ENCODE measurements at places on chromosomes 4 and X.

DNA sequence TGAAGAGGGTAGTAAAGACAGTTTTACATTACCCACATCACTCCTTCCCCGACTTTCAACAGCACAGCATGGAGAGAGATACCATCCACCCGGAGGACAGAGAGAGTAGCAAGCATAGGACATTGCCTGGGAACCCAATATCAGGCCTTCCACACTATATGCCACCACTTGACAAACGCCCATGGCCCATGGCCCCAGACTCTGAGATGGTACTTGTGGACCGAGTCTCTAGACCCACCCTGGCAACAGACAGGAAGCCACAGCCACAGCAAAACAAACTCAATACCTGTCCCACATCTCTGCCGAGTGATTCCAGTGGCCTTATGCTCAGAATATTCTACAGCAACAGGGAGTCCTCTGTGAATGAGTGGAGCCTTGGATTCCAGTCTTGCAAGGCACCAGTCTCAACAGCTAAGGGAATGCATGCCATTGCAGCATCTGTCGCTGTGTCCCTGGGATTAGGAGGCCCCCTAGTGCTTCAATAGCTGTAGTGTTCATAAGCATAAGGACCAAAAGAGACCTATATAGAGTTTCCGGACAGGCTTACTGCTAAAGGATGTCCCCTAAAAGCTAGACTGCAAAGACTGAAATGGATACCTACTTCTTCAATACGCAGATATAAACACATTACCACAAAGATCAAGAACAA is 14.7 kb upstream of the CT55 start:
- DNase-seq: peak; percentile 10

GRCh38 chr4:5126857-5127256 is 75.6 kb downstream of the STK32B start:
- DNase-seq: no peak

- no peak for DNase-seq
These were observed 76.7 kb downstream of the LRBA start for GRCh38 chr4:150938417-150938816.

DNA sequence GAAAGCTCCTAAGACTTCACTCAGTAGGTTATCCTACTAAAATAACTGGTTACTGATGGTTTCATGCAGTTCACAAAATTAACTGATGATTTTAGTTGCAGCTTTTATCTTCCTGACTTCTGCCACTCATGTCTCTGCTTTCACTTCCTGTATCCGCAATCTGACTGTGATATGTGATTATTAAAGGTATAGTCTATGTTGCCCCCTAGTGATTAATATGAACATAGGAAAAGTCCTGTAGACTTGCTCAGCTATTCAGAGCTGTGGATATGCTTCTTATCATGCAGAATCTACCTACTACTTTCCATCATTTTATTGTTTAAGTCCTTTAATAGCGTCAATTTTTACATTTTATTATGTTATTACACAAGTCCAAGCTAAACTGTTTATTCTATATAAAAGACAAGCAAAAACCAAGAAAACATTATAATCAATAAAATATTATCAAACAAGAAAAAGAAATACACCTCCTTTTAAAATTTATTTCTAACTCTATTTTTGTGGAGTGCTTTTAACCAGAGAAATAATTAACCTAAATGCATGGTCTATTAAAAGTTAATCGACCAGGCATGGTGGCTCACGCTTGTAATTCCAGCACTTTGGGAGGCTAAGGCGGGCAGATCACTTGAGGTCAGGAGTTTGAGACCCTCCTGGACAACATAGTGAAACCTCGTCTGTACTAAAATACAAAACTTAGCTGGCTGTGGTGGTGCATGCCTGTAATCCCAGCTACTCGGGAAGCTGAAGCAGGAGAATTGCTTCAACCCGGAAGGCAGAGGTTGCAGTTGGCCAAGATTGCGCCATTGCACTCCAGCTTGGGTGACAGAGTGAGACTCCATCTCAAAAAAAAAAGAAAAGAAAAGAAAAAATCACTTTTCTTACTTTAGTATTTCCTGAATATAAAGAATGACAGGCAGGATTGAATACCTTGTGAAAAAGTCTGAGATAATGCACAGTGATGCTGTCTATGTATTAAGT is 40.4 kb upstream of the TLR2 start:
- peak; percentile 65 for DNase-seq

GRCh38 chr4:107734120-107734519 is 14.1 kb upstream of the PAPSS1 start:
- no peak for DNase-seq

DNA sequence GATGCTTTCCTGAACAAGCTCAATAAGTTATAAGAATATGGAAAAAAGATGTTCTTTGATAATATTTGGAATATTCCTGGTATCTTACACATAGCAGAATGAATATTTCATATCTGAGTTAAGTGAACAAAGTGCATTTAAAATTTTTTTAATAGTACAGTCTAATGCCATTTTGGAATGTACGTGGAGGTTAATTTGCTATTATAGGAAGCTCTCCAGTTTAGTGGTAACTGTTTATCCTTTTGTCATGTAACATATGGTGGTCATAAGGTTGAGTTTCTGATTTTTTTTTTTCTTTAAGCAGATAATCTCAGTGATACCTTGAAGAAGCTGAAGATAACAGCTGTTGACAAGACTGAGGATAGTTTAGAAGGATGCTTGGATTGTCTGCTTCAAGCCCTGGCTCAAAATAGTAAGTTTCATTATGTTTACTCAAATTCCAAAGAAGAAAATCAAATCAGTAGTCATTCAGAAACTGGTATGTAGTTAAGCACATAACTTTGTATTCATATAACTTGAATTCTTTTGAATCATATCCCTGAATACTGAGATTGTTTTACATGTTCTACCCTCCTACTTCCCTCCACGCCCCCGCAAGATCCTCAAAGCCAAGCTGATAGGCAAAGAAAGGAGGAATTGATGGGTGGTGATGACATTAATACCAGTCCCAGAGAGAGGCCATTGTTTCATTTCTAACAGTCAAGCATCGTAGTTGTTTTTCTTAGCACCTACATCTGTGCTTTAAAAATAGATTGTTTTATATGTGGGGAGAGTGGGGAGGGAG is 32.1 kb downstream of the RAP1GDS1 start:
- DNase-seq: no peak

- DNase-seq: peak; percentile 74
These were observed 694 bp downstream of the PDS5A start for GRCh38 chr4:39976945-39977488.

GRCh38 chr4:176837169-176837895 is 44.6 kb upstream of the VEGFC start:
- no peak for DNase-seq

DNA sequence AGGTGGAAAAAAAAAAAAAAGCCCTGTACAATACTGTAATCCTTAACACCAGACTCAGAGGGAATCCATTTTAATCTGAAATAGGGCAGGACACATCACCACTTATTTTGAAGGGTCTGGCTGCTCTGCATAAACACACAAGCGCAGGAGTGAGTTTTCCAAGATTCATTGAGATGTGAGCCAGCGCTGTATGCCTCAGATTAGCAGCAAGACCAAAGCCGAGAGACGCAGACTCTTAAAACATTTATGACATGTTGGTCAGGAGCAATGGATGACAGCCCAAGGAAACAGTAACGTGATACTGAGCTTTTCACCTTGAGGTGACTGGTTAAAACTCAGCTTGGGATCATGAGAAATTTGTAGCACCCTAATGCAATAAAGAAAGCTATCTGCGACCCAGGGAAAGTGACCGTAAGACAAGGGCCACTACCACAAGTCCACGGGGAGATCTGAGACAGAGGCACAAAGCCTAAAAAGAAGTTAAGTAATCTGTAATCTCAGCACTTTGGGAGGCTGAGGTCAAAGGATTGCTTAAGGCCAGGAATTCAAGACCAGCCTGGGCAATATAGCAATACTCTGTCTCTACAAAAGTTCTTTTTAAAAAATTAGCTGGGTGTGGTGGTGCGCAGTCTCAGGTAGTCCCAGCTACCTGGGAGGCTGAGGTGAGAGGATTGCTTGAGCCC is 210.6 kb downstream of the COL25A1 start:
- DNase-seq: no peak

- DNase-seq: peak; percentile 55
These were observed 241.4 kb upstream of the GALNT7 start for GRCh38 chr4:172927096-172927814.

GRCh38 chrX:9610771-9611392 is 146.0 kb downstream of the TBL1X start:
- no peak for DNase-seq

DNA sequence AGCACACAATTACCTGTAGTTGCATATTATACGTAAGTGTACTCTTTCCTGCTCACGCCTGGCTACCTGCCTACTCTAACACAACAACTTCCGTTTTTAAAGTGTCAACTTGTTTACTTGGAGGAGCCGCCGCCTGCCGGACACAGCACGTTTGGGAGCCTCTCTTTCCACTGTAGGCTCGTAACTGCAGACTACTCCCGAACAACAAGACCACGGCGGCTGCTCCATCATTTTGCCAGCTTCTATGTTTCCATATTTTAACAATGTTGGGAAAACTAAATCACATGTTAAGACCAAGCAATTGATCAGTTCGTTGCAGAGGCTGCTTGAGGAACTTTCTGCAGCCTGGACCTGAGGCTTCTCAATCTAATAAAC is 841 bp downstream of the MTNR1A start:
- DNase-seq: peak; percentile 20

DNA sequence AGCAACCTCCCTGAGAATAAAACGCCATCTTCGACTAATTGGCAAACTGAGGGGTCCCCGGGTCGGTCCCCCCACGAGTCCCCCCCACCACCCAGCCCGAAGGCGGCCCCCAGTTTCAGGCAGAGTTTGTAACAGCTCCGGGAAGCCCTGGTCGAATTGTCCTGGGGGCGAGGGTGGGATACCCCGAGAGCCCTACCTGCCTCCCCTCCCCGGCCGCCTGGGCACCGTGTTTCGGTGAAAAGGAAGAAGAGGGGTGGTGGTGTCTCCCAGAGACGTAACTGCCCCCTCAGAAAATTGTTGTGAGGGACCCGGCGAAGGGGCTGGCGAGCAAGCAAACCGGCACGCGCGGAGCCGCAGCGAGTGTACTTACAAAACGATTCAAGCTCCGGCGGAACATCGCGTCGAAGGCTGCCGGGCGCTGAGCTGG is 1.2 kb downstream of the ATP11C start:
- peak; percentile 3 for DNase-seq

- DNase-seq: no peak
These were observed 73.7 kb upstream of the ACSL1 start for GRCh38 chr4:184899261-184900134.
